ENCODE measurements at places on chromosomes 1 and 21. TPM values are rescaled to one million over a fixed set of nuclear protein-coding genes. Genes with fewer than 3 reads are reported as not detected.

Gene TBX15
- total RNA-seq: not detected

Gene OR2L5
- not detected for total RNA-seq

Gene DISC1
- total RNA-seq: 3.3 TPM

Gene HFM1
- total RNA-seq: not detected

Gene FCGR3B
- not detected for total RNA-seq

Gene IFI44L
- 16.7 TPM for total RNA-seq

GRCh38 chr1:70737125-70737524, 310.5 kb downstream of the PTGER3 start:
- DNase-seq: no peak
- no peaks in the 10 kb centered on the region for H3K36me3 ChIP-seq
- H3K27ac ChIP-seq: no peak overlapping the region
- H3K4me3 ChIP-seq: no peak overlapping the region

DNA sequence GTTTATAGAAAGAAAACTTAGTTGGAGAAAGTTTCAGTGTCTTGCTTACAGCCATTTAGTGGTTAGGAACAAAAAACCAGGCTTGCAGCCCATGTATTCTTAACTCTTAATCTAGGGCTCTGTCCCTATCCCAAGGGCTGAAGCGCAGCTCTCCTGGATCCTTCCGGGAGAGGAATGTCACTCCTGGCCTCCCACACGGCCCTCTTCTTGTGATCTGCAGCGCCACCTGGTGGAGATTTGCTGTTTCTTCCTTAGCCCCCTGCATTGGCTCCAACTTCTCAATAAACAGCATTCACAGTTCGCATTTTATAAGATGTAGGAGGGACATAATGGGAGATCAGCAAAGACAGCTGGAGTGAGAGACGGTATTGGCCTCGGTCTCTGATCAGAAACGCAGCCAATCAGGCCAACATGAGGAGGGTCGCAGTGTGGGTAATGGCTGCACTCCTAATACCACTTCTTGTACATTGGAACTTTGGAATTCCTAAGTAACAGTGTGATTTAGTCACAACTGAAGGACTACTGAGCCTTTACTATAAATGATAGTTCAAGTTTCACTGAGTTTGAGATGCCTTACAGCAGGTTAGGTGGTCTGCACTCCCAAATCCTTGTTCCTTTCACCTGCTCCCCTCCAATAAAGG, 283.4 kb downstream of the ASTN1 start:
- no peaks in the 10 kb centered on the region for H3K27me3 ChIP-seq
- no peak overlapping the region for H3K4me3 ChIP-seq
- no peaks in the 10 kb centered on the region for H3K4me1 ChIP-seq
- no peak overlapping the region for H3K27ac ChIP-seq
- H3K36me3 ChIP-seq: no peaks in the 10 kb centered on the region
- no peak for DNase-seq

GRCh38 chr1:154879038-154879421, 8.9 kb upstream of the KCNN3 start:
- DNase-seq: no peak
- H3K4me3 ChIP-seq: no peak overlapping the region
- H3K36me3 ChIP-seq: no peaks in the 10 kb centered on the region
- peaks cover 12% of the 10 kb centered on the region for H3K4me1 ChIP-seq
- peaks cover 7% of the 10 kb centered on the region for H3K27me3 ChIP-seq

DNA sequence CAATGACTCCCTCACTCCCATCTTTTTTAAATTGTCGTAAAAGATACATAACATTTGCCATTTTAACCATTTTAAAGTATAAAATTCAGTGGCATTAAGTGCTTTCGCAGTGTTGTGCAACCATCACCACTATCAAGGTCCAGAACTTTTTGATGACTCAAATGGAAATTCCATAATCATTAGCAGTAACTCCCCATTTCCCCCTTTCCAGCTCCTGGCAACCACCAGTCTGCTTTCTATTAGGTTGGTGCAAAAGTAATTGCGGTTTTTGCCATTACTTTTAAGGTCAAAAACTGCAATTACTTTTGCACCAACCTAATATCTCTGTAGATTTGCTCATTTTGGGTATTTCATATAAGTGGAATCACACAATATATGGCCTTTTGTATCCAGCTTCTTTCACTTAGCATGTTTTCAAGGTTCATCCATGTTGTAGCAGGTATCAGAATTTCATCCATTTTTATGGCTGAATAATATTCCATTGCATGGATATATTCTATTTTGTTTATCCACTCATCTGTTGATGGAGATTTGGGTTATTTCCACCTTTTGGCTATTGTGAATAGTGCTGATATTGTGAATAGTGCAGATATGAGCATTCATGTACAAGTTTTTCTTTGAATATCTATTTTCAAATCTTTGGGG, 159.7 kb downstream of the HIVEP3 start:
- H3K27me3 ChIP-seq: no peaks in the 10 kb centered on the region
- no peak overlapping the region for H3K4me3 ChIP-seq
- no peak overlapping the region for H3K27ac ChIP-seq

- H3K36me3 ChIP-seq: no peaks in the 10 kb centered on the region
- H3K4me1 ChIP-seq: no peaks in the 10 kb centered on the region
- no peak overlapping the region for H3K27ac ChIP-seq
- DNase-seq: no peak
Measured at GRCh38 chr1:209416039-209416438, 167.5 kb upstream of the CAMK1G start.

DNA sequence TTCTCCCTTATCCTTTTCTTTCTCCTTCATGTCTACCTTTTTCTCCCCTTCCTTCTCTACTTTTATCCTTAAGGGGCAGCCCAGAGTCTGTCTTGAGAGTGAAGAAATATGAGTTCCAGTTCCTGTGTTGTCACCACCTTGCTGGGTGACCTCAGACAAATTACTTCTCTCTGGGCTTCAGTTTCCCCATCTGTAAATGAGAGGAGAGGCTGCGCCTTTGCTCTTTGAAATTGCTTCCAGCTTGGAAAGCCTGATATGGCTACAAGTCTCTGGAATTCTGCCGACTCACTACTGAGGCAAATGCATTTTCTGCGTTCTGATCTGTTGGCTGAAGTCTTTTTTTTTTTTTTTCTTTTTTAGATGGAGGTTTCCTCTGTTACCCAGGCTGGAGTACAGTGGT, 119.2 kb downstream of the SYF2 start:
- peaks cover 18% of the 10 kb centered on the region for H3K27me3 ChIP-seq
- no peak overlapping the region for H3K27ac ChIP-seq
- peaks cover 11% of the 10 kb centered on the region for H3K4me1 ChIP-seq
- no peak for DNase-seq
- peaks cover 9% of the 10 kb centered on the region for H3K36me3 ChIP-seq

DNA sequence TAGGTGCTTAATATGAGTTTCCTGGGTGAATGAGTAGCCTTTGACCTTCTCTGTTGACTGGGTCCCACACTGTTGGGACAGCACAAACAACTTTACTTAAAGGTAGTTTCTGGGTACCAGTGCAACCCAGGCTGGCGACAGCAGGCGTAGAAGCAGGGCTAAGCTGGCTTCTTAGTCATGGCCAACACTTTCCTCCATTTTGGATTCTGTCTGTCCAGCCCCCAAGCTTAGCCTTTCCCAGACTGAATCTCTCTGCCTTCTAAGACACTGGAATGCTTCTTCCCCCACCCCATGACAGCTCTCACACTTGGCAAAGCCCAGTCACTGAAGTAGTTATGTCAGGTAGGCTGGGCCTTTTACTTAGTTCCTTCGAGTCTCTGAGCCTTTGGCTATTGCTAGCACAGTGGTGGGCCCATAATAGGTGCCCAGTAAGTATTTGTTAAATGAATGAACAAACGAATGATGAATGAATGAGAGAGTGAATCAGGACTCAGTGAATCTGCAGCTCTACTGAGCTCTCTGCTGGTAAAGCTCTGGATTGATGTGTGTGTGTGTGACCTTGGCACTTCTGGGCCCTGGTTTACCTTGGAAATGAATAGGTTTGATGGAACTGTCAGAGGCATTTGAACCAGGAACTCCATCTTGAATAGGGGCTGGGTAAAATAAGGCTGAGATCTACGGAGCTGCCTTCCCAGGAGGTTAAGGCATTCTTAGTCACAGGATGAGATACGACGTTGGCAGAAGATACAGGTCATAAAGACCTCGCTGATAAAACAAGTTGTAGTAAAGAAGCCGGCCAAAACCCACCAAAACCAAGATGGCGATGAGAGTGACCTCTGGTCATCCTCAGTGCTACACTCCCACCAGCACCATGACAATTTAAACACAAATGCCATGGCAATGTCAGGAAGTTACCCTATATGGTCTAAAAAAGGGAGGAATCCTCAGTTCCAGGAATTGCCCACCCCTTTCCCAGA, 37.4 kb upstream of the ID3 start:
- DNase-seq: no peak
- H3K27ac ChIP-seq: no peak overlapping the region
- H3K4me3 ChIP-seq: no peak overlapping the region
- peaks cover 2% of the 10 kb centered on the region for H3K27me3 ChIP-seq
- H3K36me3 ChIP-seq: peaks cover 2% of the 10 kb centered on the region

DNA sequence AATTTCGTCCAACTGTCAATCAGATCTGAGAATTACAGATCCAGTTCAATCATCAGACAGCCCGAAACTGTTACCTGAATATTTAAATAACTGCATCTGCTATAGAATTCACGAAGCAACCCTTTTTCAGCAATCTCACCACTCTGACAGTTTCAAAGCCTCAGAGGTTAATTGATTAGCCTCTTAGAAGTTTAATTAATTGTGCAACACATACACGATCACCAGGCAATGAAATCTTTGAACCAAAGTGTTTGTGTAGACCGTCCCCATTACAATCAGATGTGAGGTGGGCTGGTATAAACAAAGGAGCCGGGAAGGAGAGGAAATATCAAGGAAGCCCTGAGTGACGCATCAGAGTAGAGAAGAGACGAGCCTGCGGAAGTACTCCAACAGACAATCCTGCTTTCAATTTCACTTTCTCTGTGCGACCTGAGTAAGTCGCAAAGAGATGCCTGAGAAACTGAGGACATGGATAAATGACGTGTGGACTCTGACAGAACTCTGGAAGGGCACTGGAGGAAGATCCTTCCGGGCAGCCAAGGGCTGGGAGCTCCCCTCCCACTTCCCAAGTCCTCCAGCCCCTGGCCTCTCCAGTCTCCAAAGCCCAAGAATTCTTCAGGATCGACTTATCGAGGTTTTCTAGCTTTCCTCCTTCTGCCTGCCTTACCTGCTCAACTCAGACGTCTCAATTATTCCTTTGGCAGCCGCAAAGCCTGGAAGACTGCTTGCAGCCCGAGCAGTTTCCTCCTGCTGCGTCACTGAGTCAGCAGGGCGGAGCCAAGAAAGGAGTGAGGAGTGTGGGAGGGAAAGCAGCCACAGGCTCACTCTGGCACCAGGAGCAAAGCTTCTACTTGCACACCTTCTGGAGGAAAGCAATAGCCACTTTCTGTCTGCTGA, at the start of gene RNASEL:
TSS of gene RNASEL (minus strand) at position 757 of the 897 bp plus-strand sequence. CDS start 2,450 bp downstream, outside the sequence.
- H3K27ac ChIP-seq: peak within 1 kb of the TSS; percentile 98
- peak within 1 kb of the TSS; percentile 98 for H3K4me3 ChIP-seq
- peak; percentile 43 for DNase-seq
- H3K4me1 ChIP-seq: peaks cover 44% of the 10 kb centered on the region
- H3K36me3 ChIP-seq: peaks cover 7% of the 10 kb centered on the region

GRCh38 chr1:1210726-1211540, 3.0 kb downstream of the TNFRSF4 start:
- DNase-seq: no peak
- H3K4me3 ChIP-seq: peak overlapping the region; percentile 80
- H3K36me3 ChIP-seq: peaks cover 12% of the 10 kb centered on the region
- peaks cover 42% of the 10 kb centered on the region for H3K4me1 ChIP-seq

DNA sequence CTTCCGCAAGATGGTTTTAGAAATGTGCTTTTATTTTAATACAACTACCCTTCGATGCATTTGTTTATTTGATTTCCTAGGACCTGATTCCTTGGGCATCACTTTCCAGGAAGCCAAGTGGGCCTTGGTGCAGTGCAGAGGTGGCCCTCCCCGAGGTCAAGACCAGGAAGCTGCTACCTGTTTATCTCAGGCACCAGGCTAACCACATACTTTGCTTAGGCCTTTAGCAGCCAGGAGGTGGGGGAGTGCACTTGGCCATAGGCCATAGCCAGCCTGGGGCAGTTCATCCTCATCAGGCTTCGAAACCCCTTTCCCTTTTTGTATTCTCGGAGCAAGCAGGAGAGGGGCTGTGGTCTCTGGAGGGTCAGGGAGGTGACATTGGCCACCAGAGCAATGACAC, 45.4 kb downstream of the SMYD2 start:
- no peak overlapping the region for H3K4me3 ChIP-seq
- peaks cover 5% of the 10 kb centered on the region for H3K36me3 ChIP-seq
- no peaks in the 10 kb centered on the region for H3K27me3 ChIP-seq
- no peak for DNase-seq

DNA sequence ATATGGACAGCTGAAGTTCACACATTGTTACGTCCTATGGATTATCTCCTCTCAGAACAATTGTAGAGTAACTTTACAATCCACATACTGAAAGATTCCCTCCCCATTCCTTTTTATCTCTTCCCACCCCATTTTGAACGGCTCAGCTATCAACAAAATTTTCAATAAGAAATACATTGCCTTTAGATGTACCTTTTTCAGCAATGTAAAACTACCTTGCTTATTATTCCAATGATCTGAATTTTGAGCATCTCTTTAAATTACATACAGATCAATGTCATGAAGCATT, 503.7 kb downstream of the SMYD3 start:
- no peaks in the 10 kb centered on the region for H3K27me3 ChIP-seq
- no peaks in the 10 kb centered on the region for H3K4me1 ChIP-seq
- no peak overlapping the region for H3K27ac ChIP-seq
- no peaks in the 10 kb centered on the region for H3K36me3 ChIP-seq

- H3K4me1 ChIP-seq: peaks cover 11% of the 10 kb centered on the region
- H3K27ac ChIP-seq: no peak overlapping the region
- H3K4me3 ChIP-seq: no peak overlapping the region
- H3K36me3 ChIP-seq: peaks cover 2% of the 10 kb centered on the region
- H3K27me3 ChIP-seq: peaks cover 75% of the 10 kb centered on the region
Measured at GRCh38 chr21:44709426-44710293, 1.7 kb downstream of the TSPEAR start.

- H3K36me3 ChIP-seq: no peaks in the 10 kb centered on the region
- peaks cover 6% of the 10 kb centered on the region for H3K4me1 ChIP-seq
- no peak for DNase-seq
- peaks cover 19% of the 10 kb centered on the region for H3K27me3 ChIP-seq
- H3K27ac ChIP-seq: no peak overlapping the region
- no peak overlapping the region for H3K4me3 ChIP-seq
Measured at GRCh38 chr1:212918824-212919223, 31.5 kb upstream of the VASH2 start.

GRCh38 chr1:55314740-55315139, 99.6 kb upstream of the USP24 start:
- H3K27ac ChIP-seq: no peak overlapping the region
- no peaks in the 10 kb centered on the region for H3K36me3 ChIP-seq
- peaks cover 4% of the 10 kb centered on the region for H3K27me3 ChIP-seq
- H3K4me1 ChIP-seq: peaks cover 15% of the 10 kb centered on the region
- DNase-seq: no peak

GRCh38 chr1:26417111-26417759, 6.6 kb downstream of the LIN28A start:
- H3K36me3 ChIP-seq: no peaks in the 10 kb centered on the region
- DNase-seq: peak; percentile 75
- H3K4me3 ChIP-seq: no peak overlapping the region
- no peaks in the 10 kb centered on the region for H3K4me1 ChIP-seq

- no peak for DNase-seq
- H3K36me3 ChIP-seq: no peaks in the 10 kb centered on the region
- no peaks in the 10 kb centered on the region for H3K4me1 ChIP-seq
- H3K4me3 ChIP-seq: no peak overlapping the region
- H3K27me3 ChIP-seq: peaks cover 11% of the 10 kb centered on the region
Measured at GRCh38 chr21:45032977-45033710, 41.2 kb upstream of the ADARB1 start.

GRCh38 chr1:234176000-234176399, 197.3 kb upstream of the COA6 start:
- H3K27me3 ChIP-seq: peaks cover 13% of the 10 kb centered on the region
- peaks cover 2% of the 10 kb centered on the region for H3K36me3 ChIP-seq
- H3K4me1 ChIP-seq: peaks cover 18% of the 10 kb centered on the region
- H3K27ac ChIP-seq: no peak overlapping the region

GRCh38 chr1:72524021-72524420, 241.7 kb upstream of the NEGR1 start:
- no peaks in the 10 kb centered on the region for H3K27me3 ChIP-seq
- no peak for DNase-seq
- no peak overlapping the region for H3K4me3 ChIP-seq

Measured in activated T-helper 1 cell treated with anti-CD3 and anti-CD28 coated beads, Interleukin-12 subunit alpha, Interleukin-12 subunit beta, Interleukin-2, Interleukin-4 antibody, amounts not matched to agents 30 ng/mL and 10 ng/mL and 1 ng/mL, durations not matched to agents 14 hours and 24 hours and 36 hours (primary cell).